Left ventricle myocardium inferior (tissue), 1 donor: ENCODE measurements at places on chromosomes 12 and 14.

DNA sequence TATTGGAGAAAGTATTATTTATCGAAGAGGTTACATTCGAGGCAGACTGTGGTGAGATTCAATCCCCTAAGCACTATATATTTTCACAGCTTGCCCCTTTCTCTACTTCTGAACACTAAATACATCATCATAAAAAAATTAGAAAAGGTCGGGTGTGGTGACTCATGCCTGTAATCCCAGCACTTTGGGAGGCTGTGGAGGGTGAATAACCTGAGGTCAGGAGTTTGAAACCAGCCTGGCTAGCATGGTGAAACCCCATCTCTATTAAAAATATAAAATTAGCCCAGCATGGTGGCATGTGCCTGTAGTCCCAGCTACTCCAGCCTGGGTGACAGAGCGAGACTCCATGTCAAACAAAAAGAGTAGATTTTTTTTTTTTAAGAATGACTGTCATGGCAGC, 70.6 kb upstream of the MYF6 start:
- DNase-seq = no peak

DNA sequence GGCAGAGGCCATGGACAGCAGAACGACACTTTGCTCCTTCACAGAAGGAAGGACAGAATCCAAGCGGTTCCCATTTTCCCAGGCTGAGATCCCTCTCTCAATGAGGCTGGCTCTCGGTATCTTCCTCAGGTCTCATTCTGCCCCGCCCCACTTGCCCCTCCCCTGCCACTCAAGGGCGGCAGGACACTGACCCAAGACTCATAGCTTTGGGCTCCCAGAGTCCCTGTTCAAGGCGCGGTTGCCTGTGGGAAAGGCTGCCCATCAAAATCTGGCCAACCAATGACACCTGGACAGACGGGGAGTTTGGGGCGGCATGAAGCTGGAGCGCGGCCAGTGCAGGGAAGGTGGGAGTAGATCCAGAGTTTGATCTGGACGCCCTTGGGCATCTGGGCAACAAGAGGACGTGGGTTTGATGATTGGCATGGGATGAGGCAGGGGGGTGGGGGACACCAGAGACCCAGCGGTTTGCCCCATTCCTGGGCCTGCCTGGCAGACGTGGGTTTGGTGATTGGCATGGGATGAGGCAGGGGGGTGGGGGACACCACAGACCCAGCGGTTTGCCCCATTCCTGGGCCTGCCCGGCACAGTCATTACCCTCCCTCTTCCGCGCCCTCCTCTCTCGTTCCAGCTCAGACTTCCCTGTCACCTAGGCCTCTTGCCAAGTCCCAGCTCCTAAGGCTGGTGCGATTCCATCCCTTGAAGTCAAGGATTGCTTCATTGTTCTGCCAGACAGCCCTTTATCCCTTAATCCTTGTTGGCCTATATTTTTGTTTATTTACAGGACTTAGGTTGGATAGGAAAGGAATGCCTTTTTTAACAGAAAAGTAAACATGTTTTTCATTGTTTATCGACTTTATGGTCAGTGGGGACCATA, 92.1 kb downstream of the NINJ2 start:
- peak; percentile 73 for DNase-seq

- DNase-seq = no peak
Measured at GRCh38 chr12:18811273-18811672, 73.4 kb downstream of the CAPZA3 start.

DNA sequence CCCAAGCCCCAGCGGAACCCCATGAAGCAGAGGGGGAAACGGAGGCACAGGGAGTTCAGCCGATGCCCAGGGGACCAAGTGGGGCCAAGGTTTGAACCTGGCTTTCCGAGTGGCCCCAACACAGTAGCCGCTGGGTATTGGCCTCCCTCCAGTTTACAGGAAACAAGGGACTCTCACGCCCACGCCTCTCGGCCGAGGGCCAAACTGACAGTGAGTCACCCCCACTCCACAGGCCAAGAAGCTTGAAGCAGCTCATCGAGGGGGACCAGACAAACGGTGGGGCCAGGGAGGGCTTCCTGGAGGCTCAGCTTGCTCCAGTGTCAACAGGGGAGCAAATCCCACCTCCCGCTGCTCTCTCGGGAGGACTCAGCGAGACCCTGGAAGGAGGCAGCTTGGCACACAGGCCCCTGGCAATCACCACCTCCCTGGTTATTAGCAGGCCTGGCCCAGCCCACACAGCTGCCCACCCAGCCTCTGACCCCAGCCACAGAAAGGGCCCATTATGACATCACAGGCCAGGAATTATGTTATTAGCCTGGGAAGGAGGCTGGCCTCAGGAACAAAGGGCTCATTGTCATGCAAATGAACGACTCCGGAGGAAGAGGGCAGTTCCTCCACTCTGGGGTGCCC, 54.6 kb downstream of the NCOR2 start:
- peak; percentile 86 for DNase-seq

GRCh38 chr12:125205386-125205785, 140.2 kb downstream of the AACS start:
- no peak for DNase-seq

DNA sequence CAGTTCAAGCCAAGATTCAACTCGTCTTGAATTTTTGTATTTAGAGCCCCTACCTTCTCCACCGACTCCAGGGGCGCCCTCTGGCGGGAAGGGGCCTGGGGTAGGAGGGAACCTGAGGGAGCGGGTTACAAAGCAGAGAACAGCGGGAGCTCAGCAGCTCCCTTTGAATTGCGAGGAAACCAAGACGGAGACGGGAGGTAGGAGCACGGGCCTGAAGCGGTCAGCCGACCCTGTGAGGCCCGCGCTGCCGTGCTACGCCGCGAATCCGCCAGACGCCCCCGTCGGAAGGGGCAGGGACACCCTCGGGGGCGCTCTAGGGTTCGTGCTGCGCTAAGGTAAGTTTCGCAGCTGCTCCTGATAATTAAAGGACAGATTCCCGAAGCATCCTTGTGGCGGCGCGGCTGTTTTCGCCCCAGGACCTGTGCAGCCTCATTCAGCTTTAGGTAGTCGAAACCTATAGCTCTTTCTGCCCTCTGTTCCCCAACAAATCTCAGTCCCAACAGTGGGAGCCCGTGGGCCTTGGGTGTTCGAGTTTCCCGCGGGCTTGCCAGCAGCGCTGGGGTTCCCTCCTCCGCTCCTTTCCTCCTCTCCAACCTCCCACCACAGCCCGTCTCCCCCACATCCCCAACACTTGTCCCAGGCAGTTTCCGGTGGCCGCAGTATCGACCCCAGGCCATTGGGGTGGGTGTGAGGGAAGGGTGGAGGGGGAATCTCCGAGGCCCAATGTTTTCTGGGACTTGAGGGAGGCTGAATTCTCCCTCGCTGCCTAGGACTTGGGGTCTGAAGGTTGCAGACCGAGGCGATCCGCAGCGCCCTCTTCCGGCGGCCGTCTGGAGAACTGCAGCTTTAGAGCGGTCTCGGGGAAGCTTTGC, 5.1 kb upstream of the NKX2-1 start:
- no peak for DNase-seq
